ENCODE measurements at places on chromosomes 11 and 22. TPM values are rescaled to one million over a fixed set of nuclear protein-coding genes. Genes with fewer than 3 reads are reported as not detected.

DNA sequence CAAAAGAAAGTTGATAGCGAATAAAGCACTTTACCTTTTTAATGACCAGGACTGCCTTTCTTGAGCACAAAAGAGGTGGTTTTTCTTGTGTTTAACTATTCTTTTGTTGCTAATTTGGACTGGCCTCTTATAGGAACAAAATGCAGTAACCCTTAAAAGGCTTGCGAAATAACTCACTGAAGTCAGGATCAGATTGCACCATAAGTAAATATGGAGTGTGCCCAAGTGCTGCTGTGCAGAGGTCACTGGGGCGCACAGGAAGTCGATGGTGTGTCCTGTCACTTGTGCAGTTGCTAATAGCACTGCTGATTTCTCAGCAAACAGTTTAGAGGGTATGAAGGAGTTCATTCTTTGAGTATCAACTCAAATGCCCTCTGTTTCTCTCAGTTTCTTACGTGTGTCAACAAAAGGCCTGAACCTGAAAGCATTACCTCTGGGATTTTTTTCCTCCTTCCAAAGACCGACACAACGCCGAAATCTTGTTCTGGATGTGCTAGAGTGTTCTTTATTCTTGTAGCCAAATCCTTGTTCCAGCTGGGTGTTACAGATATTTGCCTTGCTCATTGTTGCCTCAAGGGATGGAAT is 71.3 kb downstream of the ATXN10 start:
- no peak overlapping the region for H3K4me3 ChIP-seq
- peak overlapping the region; percentile 74 for H3K27ac ChIP-seq
- peaks cover 47% of the 10 kb centered on the region for H3K36me3 ChIP-seq

DNA sequence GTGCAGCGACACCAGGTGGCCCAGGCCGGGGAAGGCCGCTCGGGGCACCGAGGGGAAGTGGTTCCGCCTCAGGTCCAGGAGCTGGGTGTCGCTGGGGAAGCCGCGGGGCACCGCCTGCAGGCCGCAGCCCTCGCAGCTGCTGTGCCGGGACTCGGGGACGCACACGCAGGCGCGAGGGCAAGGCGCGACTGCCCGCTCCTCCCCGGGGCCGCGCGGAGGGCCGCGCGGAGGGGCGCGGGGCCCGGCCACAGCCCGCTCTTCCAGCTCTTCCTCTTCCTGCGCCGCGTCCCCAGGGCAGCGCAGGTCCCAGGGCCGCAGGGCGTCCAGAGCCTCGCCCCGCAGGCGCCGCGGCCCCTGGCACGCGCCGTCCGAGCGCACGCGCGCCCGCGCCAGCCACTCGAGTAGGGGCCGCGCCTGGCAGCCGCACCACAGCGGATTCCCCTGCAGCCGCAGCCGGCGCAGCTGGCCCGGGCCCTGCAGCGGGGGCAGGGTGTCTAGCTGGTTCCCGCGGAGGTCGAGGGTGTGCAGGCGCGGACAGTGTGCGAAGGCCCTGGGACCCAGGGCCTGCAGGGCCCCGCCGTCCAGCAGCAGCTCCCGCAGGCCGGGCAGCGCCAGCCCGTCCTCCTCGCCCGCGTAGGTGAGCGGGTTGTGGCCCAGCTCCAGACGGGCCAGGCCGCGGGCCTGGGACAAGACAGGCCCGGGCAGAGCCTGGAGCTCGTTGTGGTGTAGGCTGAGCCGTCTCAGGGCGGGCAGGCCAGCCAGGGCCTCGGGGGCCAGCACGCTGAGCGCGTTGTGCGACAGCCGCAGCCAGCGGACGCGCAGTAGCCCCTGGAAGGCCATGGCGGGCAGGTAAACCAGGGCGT is 2.8 kb downstream of the CHADL start:
- peaks cover 5% of the 10 kb centered on the region for H3K4me1 ChIP-seq
- no peaks in the 10 kb centered on the region for H3K36me3 ChIP-seq
- H3K27me3 ChIP-seq, result no peaks in the 10 kb centered on the region
- peak overlapping the region; percentile 61 for H3K4me3 ChIP-seq

DNA sequence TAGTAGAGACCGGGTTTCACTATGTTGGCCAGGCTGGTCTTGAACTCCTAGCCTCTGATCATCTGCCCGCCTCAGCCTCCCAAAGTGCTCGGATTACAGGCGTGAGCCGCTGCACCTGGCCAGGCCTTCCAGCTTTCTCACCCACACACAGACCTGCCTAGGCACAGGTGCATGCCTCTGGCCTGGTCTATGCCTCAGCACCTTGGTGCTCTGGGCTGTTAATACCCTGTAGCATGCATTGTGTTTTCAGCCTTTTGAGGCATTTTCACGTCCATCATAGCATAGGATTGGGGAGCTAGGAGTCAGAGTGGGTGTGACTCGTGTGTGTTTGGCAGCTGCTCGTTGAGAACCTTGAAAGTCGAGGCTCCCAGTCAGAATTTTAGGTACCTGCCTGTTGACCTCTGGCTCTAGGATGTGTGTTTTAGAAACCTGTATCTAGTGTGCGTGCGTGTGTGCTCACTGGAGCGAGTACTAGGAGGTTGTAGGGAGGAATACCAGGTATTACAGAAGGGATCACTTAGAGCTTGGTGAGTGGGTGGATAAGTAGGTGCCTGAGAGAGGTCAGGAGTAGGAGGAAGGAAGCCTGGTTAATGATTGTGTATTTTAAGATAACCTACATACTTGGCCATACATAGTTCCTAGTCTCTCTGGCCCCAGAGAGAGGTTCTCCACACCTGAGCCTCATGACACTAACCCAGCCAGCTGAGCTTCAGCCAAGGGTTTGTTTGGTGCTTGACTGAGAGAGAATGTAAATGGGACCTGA is 20.0 kb downstream of the CRKL start:
- H3K4me1 ChIP-seq, result peaks cover 41% of the 10 kb centered on the region
- peak overlapping the region; percentile 5 for H3K4me3 ChIP-seq
- H3K27me3 ChIP-seq, result no peaks in the 10 kb centered on the region
- H3K36me3 ChIP-seq, result peaks cover 30% of the 10 kb centered on the region
- no peak overlapping the region for H3K27ac ChIP-seq

The SLC5A1 gene
- total RNA-seq, result 2.0 TPM

DNA sequence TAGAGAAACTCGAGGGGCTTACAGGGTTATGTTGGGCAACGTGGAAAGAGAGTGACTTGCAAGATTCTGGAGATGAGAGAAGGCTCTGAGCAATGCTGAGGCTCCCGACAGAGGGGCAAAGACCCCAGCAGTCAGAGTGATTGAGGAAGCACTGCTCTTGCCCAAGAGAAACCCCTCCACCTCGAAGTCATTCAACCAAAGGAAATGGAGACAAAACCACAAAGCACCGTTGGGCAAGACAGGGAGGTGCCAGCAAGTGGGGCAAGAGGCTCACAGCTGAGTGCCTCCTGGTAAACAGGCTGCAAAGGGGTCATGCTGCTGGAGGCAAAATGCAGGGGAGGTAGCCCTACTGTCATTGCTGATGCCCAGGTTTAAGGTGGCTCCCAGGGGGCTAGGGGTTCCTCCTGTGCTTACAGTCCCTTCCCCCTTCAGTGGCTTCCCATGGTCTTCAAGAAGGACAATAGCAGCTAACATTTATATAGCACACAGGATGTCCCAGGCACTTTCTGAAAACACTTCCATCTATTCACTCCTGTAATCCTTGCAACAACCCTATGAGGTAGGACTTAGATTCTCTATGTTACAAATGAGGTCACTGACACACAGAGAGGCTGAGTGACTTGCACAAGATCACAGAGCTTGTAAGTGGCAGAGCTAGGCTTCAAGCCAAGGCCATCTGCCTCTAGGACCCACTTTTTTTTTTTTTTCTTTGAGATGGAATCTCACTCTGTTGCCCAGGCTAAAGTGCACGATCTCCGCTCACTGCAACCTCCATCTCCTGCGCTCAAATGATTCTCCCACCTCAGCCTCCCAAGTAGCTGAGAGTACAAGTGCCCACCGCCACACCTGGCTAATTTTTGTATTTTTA is 18.1 kb upstream of the MYH9 start:
- DNase-seq, result peak; percentile 32
- H3K4me3 ChIP-seq, result no peak overlapping the region
- no peak overlapping the region for H3K27ac ChIP-seq

The C1QTNF4 gene
- total RNA-seq, result not detected

- no peaks in the 10 kb centered on the region for H3K27me3 ChIP-seq
- H3K36me3 ChIP-seq, result no peaks in the 10 kb centered on the region
- H3K4me1 ChIP-seq, result no peaks in the 10 kb centered on the region
Measured at GRCh38 chr11:40397141-40397540, 1062.3 kb downstream of the LRRC4C start.

GRCh38 chr11:9132203-9132878 is 40.9 kb upstream of the SCUBE2 start:
- no peak overlapping the region for H3K27ac ChIP-seq
- no peak overlapping the region for H3K4me3 ChIP-seq
- peaks cover 6% of the 10 kb centered on the region for H3K4me1 ChIP-seq
- no peaks in the 10 kb centered on the region for H3K27me3 ChIP-seq
- no peak for DNase-seq

DNA sequence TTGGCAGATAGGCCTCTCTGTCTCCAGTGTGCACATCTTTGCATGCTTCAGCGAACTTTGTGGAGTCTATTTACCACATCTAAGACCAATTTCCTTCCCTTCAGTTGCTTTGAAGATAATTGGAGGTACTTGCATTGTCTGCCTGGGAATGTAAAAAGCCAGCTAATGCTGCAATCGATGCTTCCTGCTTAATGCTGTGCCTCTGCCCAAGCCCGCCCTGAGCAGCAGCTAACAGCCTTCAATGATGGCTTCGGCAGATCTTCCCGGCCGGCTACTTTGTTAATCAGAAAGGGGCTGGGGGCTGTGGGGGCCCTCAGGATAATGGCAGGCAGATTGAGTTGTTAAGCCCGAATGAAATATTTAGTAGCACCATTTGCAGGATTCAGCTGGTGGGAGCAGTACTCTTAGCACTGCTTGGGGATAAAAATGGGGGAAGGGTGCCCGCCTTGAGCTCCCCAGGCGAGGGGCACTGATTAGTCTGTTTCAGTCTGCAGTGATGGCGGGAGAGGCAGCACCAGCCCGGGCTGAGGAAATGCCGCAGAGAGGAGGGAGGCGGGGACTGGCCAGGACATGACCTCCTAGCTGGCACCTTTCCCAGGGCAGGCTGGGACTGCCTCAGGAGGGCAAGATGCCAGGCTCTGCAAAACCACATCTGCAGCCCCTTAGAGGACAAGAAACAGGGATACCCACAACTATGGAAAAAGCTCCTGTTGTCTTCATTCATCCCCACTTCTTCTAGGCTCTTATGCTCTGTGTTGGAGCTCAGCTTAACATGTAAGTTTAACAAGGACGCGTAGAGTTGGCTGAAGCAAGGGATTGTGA is 460.0 kb downstream of the BUD13 start:
- H3K4me3 ChIP-seq, result no peak overlapping the region
- no peaks in the 10 kb centered on the region for H3K4me1 ChIP-seq
- DNase-seq, result peak; percentile 67

DNA sequence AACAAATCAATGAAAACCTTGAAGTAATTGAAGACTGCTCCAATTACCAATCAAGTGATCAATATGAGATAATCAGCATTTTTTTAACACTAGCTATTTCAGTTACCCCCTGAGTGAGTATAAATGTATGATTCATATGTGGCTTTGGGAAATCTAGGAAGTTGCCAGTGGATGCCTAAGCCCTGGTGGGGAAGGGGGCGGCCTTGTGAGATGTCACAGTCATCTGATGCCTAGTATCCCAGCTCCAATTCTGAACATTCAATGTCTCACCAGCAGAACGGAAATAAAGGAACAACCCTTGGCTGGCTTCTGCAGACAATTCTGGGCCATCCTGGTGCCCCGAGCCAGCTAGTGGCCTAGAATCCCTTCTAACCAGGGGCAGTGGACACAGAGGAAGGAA is 58.5 kb upstream of the TIMP3 start:
- no peak overlapping the region for H3K4me3 ChIP-seq
- no peak overlapping the region for H3K27ac ChIP-seq
- no peaks in the 10 kb centered on the region for H3K4me1 ChIP-seq
- H3K36me3 ChIP-seq, result no peaks in the 10 kb centered on the region

The DERL3 gene
- total RNA-seq, result 4.4 TPM

- no peaks in the 10 kb centered on the region for H3K36me3 ChIP-seq
- no peak within 1 kb of the TSS for H3K4me3 ChIP-seq
- H3K27me3 ChIP-seq, result no peaks in the 10 kb centered on the region
Measured at GRCh38 chr11:5841797-5842196, at the start of gene OR52E6. TSS of gene OR52E6 (minus strand) at chr11:5841897. CDS start at chr11:5841897, 0 bp downstream.

DNA sequence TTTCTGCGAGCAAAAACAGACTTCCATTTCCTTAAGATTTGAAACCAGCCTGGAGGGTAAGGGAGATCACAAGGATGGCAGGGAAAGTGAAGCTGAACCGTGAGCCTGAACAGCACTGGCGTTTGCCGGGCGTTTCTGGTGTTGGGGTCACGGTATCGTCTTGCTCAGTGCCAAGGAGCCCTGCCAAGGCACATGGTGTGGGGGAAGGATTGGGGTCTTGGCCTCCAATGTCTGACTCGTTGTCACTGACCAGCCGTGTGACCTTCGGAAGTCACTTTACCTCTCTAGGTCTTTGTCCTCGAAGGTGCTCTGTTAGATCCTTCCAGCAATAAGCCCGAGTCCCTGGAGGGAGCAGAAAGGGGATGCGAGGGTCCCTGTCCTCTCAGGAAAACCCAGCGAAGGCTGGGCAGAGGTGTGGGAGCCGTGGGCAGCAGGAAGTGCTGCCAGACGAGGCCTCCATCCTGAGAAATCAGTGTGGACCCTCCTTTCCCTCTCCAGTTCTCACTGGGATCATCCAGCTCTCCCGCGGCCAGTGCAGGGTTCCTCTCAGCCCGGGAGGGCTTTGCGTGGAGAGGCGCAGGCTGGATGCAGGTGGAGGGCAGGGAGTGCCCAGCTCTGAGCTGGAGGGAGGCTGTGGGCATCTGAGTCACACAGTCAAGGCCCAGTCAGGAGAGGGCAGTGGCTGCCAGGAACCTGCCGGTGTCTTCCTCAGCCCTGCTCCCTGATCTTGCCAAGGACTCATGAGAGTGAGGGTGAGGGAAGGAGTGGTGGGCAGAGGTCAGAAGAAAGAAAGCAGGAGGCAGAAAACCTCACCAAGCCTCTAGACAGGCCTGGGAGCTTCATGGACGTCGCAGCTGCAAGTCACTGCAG is 18.9 kb downstream of the TOM1 start:
- peak overlapping the region; percentile 11 for H3K27ac ChIP-seq
- no peaks in the 10 kb centered on the region for H3K36me3 ChIP-seq
- no peak for DNase-seq
- no peak overlapping the region for H3K4me3 ChIP-seq

The ANKK1 gene
- total RNA-seq, result 0.11 TPM

The OR8H2 gene
- total RNA-seq, result not detected

- peaks cover 4% of the 10 kb centered on the region for H3K27me3 ChIP-seq
- no peak within 1 kb of the TSS for H3K27ac ChIP-seq
- no peaks in the 10 kb centered on the region for H3K36me3 ChIP-seq
Measured at GRCh38 chr11:13962562-13963168, at the start of gene SPON1. TSS of gene SPON1 (plus strand) at chr11:13962723. CDS start at chr11:13962905, 182 bp downstream.

DNA sequence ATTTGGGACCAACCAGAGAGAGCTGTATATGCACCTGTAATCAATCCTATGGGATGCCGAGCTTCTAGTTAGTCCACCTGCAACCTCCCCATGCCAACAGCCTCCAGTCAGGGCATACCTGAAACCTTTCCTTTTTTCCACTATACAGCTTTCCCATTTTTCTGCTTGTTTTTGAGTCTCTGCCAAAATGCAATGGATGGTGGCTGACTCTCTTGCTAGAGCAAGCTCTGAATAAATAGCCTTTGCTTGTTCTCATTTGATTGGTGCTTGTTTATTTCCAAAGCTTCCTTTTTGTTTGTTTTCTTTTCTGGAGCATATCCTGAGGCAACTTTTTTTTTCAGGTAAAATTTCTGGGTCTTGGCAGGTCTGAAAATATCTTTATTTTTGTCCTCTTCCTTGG is 58.0 kb upstream of the PLET1 start:
- H3K27me3 ChIP-seq, result no peaks in the 10 kb centered on the region
- no peaks in the 10 kb centered on the region for H3K36me3 ChIP-seq
- no peak overlapping the region for H3K4me3 ChIP-seq
- no peak for DNase-seq

Measured in psoas muscle (tissue), 8 donors.